Activated naive CD8-positive, alpha-beta T cell treated with anti-CD3 and anti-CD28 coated beads, Interleukin-2, amount 50 U/mL, for 24 hours (primary cell): ENCODE measurements at places on chromosomes 3 and 15.

GRCh38 chr3:149307435-149307783 lies 26.0 kb downstream of the TM4SF18 start:
- no peak for DNase-seq

- no peak for DNase-seq
Observed at GRCh38 chr3:155641956-155642355, 102.9 kb downstream of the PLCH1 start.

GRCh38 chr3:162332344-162332743 lies 835.7 kb downstream of the OTOL1 start:
- no peak for DNase-seq

DNA sequence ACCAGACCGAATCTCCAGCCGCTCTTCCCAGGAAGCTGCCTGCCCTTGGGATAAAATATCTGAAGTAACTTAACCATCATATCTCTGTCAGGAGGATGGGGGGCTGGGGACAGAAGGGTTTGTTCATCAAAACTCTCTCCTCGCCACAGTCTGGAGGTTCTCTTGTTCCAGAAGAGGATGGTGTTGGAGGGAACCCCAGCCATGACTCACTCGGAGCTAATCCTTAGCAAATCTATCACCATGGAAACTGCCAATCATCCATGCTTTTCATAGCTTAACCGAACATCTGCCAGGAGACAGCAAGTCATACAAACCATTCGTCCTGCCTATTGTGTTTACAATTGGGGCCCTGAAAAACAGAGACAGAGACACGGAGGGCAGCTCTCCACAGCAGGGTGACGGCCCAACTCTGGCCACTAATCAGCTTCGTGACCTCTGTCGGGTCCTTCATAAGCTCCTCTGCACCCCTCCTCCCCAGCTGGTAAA lies 73.8 kb upstream of the HEG1 start:
- no peak for DNase-seq

- no peak for DNase-seq
Observed at GRCh38 chr3:112117841-112118571, 15.0 kb downstream of the GCSAM start.

DNA sequence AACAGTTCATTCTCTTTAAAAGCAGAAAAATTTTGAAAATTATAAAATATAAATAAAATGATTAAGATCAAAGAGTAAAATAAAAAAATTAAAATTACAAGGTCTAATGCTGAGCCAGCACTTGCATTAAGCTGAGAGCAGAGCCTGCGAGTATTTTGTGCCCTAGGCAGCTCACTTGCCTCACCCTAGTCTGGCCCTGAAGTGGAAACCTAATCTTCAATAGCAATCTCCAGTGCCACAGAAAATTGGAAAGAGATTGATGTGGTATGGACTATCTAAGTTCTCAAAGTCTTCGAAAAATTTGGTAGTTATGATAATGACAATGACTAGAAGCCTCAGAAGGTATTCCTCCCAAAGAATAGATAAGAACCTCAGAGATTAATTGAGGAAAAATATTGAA lies 459.4 kb upstream of the CBLB start:
- DNase-seq: no peak

GRCh38 chr15:36814708-36815107 lies 235.3 kb downstream of the CDIN1 start:
- DNase-seq: no peak

- DNase-seq: no peak
Observed at GRCh38 chr15:76107169-76107568, 47.4 kb downstream of the TMEM266 start.

- DNase-seq: no peak
Observed at GRCh38 chr3:160257606-160258005, 32.4 kb downstream of the C3orf80 start.
